ENCODE measurements at places on chromosomes 2 and 18.

GRCh38 chr2:27494944-27495554 is at the start of gene FNDC4:
Gene FNDC4, minus strand, starts transcription at chr2:27495200. Its CDS starts 521 bp downstream, at chr2:27494679.
- peak; percentile 29 for DNase-seq

- peak; percentile 70 for DNase-seq
These were observed 1.7 kb downstream of the EPHA4 start for GRCh38 chr2:221570321-221570935.

GRCh38 chr2:60152226-60152833 is 401.1 kb downstream of the BCL11A start:
- no peak for DNase-seq

- DNase-seq = no peak
These were observed 3.7 kb upstream of the ALPK2 start for GRCh38 chr18:58632552-58632951.

- no peak for DNase-seq
These were observed 93.6 kb downstream of the HDAC4 start for GRCh38 chr2:239307221-239307569.

DNA sequence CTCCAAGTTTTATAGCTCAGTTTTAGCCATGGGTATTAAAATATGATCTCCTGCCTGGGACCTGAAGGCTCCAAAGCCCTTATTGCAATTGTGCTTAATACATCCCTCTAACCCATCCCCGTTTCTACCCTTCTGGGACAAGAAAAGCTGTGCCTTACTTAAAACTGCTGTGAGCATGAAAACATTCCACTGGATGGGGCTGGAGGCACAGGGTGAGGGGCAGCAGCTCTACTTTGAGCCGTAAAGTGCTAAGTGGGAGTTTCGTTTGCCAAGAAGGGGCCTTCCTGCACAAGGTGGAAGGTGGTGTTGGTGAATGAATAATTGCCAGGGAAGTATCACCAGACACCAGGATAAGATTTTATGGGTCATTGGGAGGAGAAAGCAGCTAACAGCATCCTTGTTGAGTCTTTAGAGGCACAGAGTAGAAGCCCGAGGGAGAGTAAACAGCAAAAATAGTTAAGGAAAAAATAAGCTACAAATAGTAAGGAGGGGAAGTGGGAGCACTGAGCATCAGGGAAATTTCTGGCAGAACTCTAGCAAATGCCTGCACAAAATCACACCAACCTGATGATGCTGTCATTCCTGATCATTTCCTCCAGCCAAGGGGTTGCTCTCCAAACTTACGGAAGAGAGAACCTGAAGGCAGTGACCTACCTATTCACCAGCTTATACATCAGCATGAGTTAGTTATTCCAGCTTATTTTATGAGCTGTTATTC is 218.4 kb downstream of the MREG start:
- peak; percentile 49 for DNase-seq

GRCh38 chr2:231410293-231411004 is 14.9 kb downstream of the B3GNT7 start:
- DNase-seq = peak; percentile 27

DNA sequence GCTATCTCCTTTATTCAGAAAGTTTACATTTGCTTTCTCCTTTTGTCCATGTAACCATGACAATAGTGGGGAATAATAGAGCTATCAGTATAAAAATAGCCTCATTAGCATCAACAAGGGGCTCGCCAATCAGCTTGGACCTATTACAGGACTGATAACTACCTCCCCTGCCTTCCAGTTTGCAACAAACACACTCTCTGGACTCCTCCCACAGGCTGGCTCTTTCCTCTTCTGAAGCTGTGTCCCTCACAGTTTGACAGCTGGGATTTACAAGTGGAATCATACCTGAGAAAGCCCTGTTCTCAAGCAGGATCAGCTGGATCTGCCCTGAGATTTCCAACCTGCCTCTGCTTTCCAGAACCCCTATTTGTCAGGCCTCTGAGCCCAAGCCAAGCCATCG is 162.5 kb downstream of the GRB14 start:
- DNase-seq = no peak

DNA sequence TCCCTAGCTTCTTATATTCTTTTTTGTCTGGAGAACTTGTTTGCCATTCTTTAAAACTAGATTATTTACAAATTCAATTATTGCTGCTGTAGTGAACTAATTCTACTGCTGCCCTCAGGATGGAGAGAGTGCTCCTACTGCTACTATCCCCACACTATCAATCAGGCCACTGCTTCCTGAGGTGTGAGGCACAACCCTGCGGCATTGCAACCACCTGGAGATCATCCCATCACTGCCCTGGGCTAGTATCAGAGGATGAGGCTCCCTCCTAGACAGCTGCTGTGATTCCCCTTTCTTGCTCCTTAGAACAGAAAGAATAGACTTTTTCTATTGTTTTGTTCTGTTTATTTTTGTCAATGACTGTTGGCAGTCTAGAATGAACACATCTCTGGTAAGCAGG is 146.6 kb downstream of the CDH19 start:
- DNase-seq = no peak

DNA sequence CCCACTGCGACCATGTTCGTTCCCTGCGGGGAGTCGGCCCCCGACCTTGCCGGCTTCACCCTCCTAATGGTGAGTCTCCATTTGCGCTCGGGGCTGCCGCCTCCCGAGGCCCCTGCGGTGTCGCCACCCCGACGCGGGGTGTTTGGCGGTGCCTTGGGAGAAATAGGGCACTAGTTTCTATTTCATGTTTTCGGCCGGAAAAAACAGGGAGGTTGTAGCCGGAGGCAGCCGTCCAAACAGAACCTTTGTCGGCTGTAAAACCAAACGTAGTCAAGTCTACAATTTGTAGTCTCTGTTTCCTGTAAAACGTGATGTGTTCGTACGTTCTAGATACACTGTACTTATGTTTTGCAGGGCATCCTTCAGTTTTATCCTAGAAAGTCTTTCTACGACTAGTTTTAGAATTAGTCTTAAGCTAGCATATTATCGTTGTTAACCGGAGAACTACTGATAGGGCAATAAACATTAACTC is 290 bp downstream of the PSMG2 start:
- DNase-seq = no peak

DNA sequence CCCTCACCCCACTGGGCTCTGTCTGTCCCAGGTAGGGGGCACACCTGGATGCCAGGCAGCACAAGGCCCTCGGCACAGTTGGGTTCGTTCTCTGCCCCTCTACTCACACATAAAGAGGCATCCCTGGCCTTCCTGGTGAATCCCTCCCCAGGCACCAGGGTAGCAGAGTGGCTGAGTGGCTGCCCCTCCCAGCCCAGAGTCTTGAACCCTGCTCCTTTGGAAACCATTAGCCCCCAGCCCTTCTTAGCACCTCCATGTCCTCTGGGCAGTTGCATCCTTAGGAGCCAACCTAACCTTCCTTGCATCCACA is 2.0 kb downstream of the GPC1 start:
- no peak for DNase-seq

GRCh38 chr2:161233858-161234431 is 73.7 kb downstream of the TANK start:
- DNase-seq = no peak

- DNase-seq = no peak
These were observed 148.9 kb downstream of the ZEB2 start for GRCh38 chr2:144370937-144371584.

GRCh38 chr2:129775952-129776653 is 203.4 kb upstream of the RAB6C start:
- DNase-seq = no peak

DNA sequence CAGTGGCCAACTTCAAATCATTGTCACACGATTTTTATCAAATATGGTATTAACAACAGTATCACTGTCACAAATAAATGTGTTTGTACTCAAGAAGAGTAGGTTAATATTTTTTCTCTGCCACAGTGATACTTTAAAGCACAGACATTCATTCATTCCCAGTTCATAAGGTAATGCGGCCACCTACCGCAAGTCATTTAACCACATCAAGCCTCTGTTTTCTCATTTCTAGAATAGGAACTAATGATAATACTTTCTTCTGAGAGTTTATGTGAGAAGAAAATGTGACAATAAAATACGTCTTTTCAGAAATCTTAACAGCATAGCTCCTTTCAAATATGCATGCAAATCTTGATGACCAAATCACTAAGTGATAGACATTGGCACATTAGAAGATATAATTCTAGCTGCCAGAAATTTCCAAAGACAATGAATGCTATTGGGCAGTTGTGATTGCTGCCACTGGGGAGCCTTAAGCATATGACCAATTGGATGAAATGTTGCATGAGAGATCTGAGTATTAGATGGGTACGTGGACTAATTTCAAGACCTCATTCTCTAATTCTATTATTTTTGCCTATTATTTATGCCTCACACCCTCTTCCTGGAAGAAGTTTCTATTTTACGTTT is 430.9 kb downstream of the PID1 start:
- no peak for DNase-seq

DNA sequence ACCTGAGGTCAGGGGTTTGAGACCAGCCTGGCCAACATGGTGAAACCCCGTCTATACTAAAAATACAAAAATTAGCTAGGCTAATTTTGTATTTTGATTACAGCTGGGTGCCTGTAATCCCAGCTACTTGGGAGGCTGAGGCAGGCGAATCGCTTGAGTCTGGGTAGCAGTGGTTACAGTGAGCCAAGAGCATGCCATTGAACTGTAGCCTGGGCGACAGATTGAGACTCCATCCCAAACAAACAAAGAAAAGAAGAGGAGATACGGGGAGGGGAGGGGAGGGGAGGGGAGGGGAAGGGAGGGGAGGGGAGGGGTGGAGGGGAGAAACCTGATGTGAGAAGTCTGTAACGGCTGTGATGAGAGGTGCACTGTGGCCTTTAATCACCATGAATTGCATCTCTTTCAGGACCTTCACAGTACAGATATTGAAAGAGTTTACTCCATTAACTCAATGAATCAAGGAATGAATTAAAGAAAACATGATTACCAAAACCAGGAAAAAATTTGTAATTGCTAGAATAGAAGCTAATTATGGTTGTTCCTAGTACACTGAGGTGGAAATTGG is 135.3 kb downstream of the CALCRL start:
- DNase-seq = no peak

DNA sequence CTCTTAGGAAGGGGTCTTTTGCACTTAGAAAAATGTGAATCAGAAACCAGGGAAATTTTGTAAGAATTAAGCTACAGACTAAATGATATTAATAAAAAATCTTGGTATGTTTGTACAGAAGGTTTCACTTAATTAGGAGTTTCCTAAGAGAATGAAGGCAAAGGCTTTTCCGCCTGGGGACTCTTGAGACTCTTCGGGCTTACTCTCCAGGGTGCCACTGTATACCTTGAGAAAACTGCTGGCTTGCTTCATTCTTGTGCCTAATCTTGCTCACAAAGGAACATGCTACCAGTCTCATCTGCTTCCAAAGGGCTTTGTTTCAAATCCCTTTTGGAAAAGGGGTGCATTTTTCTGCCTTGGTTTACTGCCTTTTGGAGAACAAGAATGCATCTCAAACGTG is 49.5 kb downstream of the ACTR2 start:
- no peak for DNase-seq

- no peak for DNase-seq
These were observed 169.4 kb downstream of the NEDD4L start for GRCh38 chr18:58213440-58213839.

DNA sequence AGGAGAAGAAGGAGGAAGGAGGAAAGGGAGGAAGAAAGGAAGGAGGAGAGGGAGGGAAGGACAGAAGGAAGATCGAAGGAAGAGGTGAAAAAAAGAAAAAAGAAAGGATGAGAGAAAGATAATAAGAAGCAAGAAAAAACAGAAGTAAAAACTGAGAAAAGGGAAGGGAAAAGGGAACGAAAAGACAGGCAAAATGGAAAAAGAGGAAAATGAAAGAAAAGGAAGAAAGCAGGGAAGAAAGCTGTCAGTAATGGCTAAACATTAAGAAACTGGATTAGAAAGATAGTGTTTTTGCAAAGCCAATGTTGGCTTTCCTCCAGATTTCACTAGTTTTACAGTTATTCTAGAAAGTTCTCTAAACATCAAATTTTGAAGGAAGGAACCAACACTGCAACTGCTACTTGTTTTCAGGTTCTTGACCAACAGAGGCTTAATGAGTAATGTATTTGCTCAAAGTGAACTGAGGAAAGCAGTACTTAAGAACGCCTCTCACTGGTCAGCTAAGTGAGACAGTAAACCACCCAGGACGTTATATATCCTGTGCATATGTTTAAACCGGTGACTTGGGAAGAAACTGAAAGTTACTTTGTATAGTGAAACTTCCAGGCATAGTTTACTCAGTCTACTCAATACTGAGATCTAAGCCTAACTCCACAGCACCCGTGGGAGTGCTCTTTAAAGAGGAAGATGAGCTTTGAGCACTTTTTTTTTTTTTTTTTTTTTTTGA is 286.2 kb upstream of the TRIB2 start:
- no peak for DNase-seq

DNA sequence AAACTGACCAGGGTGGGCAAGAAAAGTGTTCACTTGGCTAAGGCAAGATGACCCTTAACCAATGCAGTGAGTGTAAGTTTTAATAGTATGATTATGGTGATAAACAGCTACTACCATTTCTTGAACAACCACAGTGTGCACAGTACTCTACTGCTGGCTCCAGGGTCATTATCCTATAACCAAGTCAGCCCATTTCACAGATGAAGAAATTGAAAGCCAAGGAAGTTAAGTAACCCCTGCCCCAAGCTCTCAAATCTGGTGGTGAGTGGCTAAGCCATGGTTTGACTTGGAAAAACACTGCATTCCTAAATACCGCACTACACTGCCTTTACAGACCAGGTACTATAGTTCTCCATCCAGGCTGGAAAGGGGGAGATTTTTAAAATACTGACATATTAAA is 5.7 kb downstream of the ZNF385B start:
- DNase-seq = no peak

DNA sequence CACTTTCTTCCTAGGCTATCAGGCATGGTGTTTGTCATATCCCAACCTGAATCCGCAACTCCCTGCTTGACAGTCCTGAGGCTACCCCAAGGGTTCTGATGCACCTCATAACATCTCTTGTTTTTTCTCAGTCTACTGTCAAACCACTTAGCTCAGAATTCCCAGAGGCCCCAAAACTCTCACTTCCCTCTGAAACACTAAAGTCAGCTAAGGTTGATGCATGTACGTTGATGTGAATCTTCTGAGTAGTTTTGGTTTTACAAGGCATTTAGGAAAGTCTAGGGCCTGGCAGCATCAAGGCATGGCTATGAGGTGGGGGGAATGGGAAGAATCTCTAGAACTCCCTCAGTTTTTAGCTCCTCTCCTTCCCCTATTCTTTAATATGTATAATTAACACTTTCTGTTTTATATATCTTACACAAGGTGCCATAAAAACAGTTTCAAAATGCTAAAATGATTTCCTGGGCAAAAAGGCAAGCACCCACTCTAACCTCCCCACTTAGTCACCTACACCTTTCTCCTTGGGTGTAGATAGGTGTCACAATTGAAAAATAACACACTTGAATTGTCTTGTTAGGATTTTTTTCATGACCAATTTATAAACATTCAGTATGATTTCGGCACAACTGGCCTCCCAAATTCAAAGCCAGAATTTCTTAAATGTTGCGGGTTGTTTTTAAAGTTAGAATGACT is 71.4 kb upstream of the TANK start:
- DNase-seq = no peak

Data from stomach (tissue), 19 donors.